Activated T-cell treated with anti-CD3 and anti-CD28 coated beads, Interleukin-2, amount 50 U/mL, for 72 hours (primary cell): ENCODE measurements at places on chromosomes 12 and 14. TPM values are rescaled to one million over a fixed set of nuclear protein-coding genes. Genes with fewer than 3 reads are reported as not detected.

SERPINA3 gene
- total RNA-seq, result not detected

PLEKHH1 gene
- 1.0 TPM for total RNA-seq

GYS2 gene
- not detected for total RNA-seq

ZFYVE1 gene
- 21.5 TPM for total RNA-seq

LRRC10 gene
- not detected for total RNA-seq

KRT85 gene
- total RNA-seq, result not detected

- no peak overlapping the region for H3K4me3 ChIP-seq
- H3K27me3 ChIP-seq, result no peaks in the 10 kb centered on the region
- no peaks in the 10 kb centered on the region for H3K36me3 ChIP-seq
- DNase-seq, result no peak
Observed at GRCh38 chr12:104657726-104658484, 201.2 kb downstream of the CHST11 start.

DNA sequence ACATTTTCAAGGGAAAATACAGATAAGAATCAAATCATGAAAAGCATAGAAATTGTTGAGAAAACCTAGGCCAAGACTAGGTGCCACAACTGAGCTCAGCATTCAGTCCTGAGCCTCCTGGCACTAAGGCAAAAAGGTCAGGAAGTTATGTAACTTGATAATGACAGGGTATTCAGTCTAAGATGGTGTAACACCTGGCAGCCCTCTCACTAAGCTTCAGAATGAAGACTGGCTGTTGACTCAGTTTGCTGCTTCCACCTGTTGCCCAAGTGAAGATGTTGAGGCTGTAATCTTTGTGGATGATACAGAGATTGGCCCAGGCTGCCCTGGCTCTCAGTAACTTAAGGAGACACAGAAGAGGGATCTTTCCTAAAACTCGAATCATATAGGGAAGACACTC, 19.6 kb downstream of the PROX2 start:
- no peak overlapping the region for H3K27ac ChIP-seq
- H3K4me1 ChIP-seq, result peaks cover 21% of the 10 kb centered on the region
- no peaks in the 10 kb centered on the region for H3K27me3 ChIP-seq
- DNase-seq, result no peak
- no peaks in the 10 kb centered on the region for H3K36me3 ChIP-seq

- no peaks in the 10 kb centered on the region for H3K36me3 ChIP-seq
- no peak for DNase-seq
- no peaks in the 10 kb centered on the region for H3K27me3 ChIP-seq
- no peaks in the 10 kb centered on the region for H3K4me1 ChIP-seq
- no peak overlapping the region for H3K4me3 ChIP-seq
- H3K27ac ChIP-seq, result no peak overlapping the region
Observed at GRCh38 chr12:115343601-115344000, 659.6 kb upstream of the TBX3 start.

- H3K27ac ChIP-seq, result no peak overlapping the region
- peaks cover 2% of the 10 kb centered on the region for H3K36me3 ChIP-seq
- no peak overlapping the region for H3K4me3 ChIP-seq
- H3K4me1 ChIP-seq, result peaks cover 18% of the 10 kb centered on the region
- no peak for DNase-seq
Observed at GRCh38 chr12:68348419-68348818, 16.3 kb upstream of the MDM1 start.
